ENCODE measurements at places on chromosomes 7 and 10.

DNA sequence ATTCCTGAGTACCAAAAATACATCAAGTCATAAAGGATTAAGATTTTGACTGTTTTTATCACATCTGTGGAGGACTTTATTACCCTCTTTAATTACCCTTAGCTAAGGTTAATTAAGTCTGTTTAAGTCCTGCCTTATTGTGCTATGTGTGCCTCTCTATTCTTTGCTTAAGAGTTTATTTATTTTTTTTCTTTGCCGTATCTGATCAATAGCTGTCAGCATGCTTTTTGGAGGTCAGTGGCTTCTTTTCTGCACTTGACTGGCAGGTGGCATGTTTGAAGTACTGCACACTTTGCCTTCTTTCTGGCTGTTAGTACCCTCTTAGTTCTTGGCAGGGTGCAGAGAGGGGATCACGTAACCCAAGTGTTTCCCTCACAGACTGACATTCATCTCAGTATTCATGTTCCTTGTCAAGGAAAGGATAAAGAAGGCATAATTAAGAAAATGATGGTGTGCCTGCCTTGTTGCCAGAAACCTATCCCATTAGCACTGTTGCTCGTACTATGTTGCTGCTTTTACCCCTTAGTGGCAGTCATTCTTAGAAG lies 225.8 kb downstream of the EXOC4 start:
- no peak for DNase-seq

GRCh38 chr10:31707093-31708039 lies 221.3 kb downstream of the ARHGAP12 start:
- DNase-seq = peak; percentile 70

GRCh38 chr10:103514244-103514643 lies 20.7 kb downstream of the NEURL1 start:
- no peak for DNase-seq

- DNase-seq = no peak
These were observed 72.4 kb upstream of the PDE1C start for GRCh38 chr7:32142649-32143048.

GRCh38 chr10:129861776-129862531 lies 102.1 kb downstream of the EBF3 start:
- no peak for DNase-seq

DNA sequence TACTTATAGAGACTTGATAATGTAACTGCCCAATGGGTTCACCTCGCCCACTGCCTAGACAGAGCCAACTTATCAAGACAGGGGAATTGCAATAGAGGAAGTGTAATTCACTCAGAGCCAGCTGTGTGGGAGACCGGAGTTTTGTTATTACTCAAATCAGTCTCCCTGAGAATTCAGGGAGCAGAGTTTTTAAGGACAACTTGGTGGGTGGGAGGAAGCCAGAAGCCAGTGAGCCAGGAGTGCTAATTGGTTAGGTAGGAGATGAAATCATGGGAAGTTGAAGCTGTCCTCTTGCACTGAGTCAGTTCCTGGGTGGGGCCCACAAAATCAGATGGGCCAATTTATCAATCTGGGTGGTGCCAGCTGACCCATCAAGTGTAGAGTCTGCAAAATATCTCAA lies 20.1 kb upstream of the C7orf33 start:
- DNase-seq = no peak

- DNase-seq = peak; percentile 23
These were observed 28.5 kb downstream of the EPC1 start for GRCh38 chr10:32318476-32318896.

GRCh38 chr7:96331775-96332174 lies 9.9 kb upstream of the SLC25A13 start:
- DNase-seq = no peak

DNA sequence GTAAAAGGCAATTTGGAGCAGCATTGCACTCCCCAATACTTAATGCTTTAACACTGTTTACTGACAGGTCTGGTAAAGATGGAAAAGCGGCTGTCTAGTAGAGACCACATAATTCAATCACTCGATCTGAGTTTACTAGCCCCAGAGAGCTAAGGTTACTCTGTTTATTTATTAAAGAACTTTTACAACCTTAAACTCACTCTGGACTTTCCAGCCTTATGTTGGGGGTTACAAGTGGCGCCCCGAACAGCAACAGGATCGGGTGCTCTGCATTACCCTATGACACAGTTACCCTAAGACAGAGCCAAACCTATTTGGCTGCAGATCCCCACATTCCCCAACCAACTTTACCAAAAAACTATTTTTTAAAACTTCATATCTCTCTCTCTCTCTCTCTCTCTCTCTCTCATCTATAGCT lies 43.9 kb downstream of the MRPS24 start:
- DNase-seq = no peak

DNA sequence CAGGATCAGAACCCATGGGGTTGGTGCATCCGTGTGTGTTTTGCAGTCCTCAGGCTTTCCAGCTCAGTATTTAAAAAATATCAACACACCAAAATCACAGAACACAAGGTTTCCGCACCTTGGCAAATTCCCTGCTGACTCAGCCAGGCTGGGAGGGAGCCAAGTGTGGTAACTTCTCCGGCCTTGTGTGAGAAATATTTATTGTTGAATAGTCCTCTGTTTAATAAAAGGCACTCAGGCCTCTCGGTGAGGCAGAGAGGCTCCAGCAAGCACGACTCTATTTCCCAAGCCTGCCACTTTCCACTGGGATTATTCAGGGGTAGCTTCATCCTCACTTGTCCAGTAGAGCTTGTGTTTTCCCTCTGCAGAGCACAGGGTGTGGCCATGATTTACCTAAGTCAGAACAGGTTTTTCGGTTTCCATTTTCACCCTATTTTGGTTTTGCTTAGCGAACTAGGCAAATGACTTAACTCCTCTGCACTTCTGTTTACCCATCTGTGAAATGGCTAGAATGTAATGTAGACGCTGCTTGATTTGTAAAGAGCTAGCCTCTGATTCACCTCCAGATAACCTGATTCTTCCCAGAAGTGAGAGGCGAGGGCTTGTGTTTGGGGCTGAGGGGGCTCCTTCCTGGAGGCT lies 13.0 kb upstream of the CHST15 start:
- peak; percentile 75 for DNase-seq

GRCh38 chr10:50360077-50360850 lies 108.9 kb upstream of the ASAH2 start:
- no peak for DNase-seq

DNA sequence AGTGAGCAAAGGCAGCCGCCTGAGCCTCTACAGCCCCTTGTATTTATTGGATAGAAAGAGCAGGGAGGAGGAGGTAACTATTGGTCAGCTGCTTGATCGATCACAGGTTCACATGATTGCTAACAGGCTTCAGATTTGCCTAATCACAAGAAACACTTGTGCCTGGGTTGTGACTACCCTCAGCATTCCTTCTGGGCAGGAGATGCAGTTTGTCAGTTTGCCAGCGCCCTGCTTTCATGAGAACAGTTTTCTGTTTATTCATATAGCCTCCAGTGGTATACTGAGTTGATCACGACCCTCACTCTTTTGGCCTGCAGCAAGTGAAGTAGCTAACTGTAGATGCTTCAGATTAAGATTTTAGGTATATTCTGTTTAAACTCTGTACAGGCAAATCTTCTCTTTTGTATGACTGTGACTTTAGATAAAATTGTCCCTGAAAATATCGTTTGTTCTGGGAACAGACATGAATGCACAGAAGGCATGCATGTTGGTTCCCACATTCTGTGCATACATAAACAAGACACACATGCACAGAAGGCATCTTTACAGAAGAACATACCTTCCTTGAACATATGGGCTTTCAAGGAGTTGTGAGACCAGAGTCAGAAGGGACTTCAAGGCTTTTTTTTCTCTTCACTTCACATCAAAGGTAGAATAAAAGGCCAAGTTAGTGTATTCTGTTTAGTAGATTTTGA lies 422.4 kb upstream of the STEAP1 start:
- no peak for DNase-seq

- no peak for DNase-seq
These were observed 155.9 kb downstream of the SH2D4B start for GRCh38 chr10:80693565-80693964.

DNA sequence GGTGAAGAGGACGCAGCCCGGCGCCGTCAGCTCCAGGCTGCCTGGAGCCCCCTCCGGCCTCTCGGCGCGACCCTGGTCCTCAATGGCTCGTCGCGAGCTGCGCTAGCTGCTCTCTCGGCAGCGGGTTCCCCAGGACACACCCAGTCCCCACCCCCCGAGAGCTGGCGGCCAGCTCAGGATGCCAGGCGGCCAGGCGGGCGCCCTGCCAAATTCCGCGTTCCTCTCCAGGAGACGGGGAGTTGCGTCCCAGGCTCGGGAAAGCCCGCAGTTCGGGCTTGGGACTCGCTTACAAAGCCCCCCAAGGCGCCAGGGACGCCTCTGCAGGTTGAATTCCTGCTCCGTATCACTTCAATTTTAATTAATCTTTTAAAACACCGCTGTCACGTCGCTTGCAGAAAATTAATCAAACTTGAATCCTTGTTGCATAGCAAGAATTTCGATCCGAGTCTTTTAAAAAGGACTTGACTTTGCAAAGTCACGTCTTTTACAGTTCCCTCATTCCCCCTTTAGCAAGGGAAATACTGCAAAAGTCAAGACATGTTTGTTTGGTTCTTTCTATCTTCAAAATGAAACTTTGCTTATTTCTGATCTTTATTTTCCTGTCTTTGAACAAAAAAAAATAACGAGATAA lies 28.2 kb downstream of the SKIDA1 start:
- peak; percentile 58 for DNase-seq

DNA sequence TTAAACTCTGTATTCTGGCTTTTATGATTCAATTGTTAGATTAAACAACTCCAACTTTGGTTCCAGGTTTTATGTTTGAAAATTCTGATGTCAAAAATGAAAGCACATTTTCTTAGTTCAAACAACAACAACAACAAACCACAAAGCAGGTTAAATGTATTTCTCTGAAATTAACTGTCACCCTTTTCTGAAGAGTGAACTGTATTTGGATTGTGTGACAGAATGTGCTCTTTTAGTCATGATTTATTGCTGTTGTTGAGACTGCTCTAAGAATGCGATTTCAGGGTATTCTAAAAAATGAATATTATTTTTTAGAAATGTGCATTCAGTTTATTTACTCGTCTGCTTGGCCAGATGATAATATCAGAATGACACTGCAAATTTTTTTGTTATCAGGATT lies 144.1 kb downstream of the GNAI1 start:
- DNase-seq = no peak

DNA sequence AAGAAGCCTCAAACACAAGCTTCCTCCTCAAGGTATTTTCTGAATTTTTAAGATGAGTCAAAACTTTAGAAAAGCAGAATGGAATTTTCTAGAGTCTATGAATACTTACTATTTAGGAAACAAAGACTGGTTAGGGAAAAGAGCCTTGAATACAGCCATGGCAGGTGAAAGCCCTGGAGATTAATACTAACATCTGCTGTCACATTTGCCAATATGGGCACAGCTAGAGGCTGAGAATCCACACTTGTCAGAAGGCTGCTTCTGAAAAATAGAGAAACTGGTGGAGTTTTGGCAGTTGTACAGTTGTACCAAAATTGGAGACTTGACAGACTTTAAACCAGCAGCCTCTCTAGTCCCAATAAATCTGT lies 24.3 kb upstream of the CNNM1 start:
- no peak for DNase-seq

DNA sequence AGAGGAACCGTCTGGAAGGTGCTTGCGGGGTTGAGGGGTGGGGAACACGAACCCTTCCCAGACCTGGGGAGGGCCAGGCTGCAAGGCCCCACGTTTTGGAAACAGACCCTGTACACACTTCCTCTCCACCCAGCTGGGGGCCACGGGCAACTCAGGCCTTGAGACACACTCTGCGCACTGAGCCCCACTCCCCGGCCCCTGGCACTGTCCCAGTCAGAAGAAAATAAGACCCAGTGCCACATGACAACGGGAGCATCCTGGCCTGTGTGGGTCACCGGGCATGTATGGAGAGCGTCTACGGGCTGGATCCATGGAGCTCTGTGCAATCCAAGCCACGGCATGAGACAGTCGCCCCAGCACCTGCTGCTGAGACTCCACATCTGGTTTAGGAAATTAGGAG lies 63.7 kb downstream of the CARD11 start:
- DNase-seq = no peak

GRCh38 chr7:100376066-100376465 lies 2.8 kb downstream of the PILRA start:
- no peak for DNase-seq

DNA sequence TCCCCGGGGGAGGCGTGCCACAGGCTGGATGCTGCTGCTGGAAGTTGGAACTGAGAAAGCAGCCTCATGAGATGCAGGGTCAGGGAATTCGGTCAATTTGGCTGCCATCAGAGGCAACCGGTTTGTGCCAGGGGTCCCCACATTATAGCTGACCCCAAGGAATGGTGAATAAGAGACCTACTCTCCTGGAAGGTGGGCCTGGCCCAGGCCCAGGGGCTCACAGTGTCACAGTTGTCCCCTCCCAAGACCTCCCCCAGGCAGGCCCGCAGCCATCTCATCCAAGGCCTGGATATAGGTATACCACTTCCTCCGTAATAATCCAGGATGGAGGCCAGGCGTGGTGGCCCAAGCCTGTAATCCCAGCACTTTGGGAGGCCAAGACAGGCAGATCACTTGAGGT lies 114.6 kb downstream of the NPTX2 start:
- no peak for DNase-seq

DNA sequence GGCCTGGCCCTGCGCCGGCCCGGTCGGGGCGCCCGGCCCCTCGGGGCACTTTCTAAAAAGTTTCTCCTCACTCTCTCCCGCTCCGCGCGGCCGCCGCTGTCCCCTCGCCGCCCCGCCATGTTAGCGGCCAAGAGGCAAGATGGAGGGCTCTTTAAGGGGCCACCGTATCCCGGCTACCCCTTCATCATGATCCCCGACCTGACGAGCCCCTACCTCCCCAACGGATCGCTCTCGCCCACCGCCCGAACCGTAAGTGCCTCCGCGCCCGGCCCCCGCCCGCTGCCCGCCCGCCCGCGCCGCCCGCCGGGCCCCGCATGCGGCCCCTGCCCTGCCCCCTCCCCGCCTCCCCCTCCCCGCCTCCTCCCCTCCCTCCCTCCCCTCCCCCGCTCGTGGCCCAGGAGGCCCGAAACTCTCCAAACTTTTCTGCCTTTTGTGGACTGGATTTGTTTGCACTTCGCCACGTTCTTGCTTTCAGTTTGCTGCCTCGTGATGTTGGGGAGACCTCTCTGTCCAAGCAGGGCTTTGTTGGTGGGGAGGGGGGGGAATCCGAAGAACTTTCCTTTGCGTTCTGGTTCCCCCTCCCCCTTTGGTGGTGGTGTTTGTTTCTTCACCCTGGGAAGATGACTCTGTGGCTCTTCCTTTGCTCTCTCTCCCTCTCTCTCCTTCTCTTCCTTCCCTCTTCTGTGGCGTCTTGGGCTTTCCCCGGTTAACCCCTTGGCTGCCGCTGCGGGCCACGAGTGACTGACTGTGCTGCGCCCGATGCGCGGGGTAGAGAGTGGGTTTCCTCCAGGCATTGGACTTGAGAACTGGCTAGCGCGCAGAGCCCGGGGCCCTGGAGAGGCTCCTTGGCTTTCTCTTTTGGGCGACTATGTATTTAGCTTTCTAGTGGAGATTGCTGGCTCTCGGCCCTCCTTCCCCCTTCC lies 1.6 kb downstream of the TCF7L2 start:
- peak; percentile 52 for DNase-seq

- no peak for DNase-seq
These were observed 7.3 kb downstream of the ZCCHC24 start for GRCh38 chr10:79438021-79438698.

GRCh38 chr7:153934629-153935028 lies 117.6 kb upstream of the DPP6 start:
- no peak for DNase-seq
